Activated CD4-positive, alpha-beta memory T cell treated with anti-CD3 and anti-CD28 coated beads, Interleukin-2, amount 10 ng/mL, durations not matched to agents 7 days and 5 days (primary cell): ENCODE measurements at places on chromosomes 4 and X. TPM values are rescaled to one million over a fixed set of nuclear protein-coding genes. Genes with fewer than 3 reads are reported as not detected.

DNA sequence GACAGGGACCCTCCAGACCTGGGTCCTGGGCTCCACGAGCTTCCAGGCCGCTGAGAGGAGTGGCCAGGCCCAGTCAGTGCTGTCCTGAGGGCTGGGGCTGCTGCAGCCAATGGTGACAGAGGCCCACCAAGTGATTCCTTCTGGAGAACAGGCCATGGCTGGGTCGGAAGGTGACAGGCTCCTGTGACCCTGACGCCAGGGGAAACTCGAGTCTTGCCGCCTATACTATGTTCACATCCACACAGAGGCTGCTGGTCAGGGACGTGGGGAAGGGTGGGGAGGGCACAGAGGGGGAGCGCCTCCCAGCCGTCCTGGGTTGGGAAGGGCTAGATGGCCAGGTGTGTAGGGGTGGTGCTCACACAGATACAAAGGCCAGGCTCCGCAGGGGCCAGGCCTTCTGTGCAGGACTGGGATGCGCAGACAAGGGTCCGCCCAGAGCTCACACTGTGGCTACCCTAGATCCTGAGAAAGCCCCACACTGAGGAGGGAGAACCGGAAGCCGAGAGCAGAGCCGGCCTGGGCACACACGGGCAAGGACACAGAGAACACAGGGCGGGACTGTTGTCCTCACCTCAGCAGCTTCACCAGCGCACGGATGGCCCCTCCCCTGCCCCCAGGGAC lies 81.4 kb downstream of the HTRA3 start:
- H3K27me3 ChIP-seq: no peaks in the 10 kb centered on the region
- H3K4me1 ChIP-seq: no peaks in the 10 kb centered on the region
- H3K4me3 ChIP-seq: no peak overlapping the region

- no peak overlapping the region for H3K4me3 ChIP-seq
- H3K27ac ChIP-seq: no peak overlapping the region
- H3K4me1 ChIP-seq: peaks cover 54% of the 10 kb centered on the region
- peak; percentile 59 for DNase-seq
Observed at GRCh38 chr4:121252224-121252806, 88.2 kb upstream of the TNIP3 start.

DNA sequence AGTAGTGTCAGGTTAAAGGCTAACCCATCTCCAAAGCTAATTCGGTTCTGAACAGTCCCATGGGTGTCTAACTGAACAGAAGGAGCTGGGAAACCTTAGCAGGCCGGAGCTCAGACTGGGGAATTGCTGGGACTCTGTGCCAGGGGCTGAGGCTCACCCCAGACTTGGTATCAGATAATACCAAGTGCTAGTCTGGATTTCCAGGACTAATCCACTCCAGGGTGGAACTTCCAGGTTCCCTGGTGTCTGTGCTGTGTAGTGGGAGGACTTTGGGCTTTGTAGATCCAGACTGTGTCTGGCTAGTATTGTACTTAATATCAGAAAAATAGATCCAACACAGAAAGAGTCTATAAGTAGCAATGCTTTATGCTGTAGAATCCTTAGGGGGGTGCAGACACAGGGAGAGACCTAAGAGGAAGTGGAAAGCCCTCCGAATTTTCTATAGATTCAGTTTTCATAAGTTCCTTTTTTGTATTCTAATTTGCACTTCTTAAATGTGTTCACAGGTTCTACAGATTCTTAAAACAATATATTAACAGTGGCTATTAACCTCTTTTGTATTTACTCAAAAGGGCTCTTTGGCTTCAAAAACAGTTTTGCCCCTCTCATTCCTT lies 4.1 kb downstream of the ZNF827 start:
- no peak for DNase-seq
- peaks cover 26% of the 10 kb centered on the region for H3K4me1 ChIP-seq
- no peak overlapping the region for H3K27ac ChIP-seq
- H3K27me3 ChIP-seq: peaks cover 10% of the 10 kb centered on the region
- H3K4me3 ChIP-seq: peak overlapping the region; percentile 25

DNA sequence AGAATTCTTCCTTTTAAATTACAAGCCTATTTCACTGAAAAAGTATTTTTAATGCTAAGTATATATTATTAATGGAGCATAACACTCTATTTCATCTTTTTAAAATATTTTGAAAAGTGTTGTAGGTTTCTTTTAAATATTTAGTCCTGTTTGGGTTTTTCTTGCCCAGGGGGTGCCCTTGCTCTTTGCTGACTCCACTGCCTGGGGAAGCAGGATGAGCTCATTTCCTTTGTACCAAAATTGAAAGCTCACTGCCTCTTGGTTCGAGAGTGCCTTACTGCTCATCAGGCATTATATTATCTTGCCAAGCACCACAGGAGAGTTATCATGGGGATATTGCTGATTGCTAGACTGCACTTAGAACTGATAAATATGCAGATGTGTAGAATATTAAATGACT lies 819.2 kb downstream of the PCDH18 start:
- no peak for DNase-seq
- no peaks in the 10 kb centered on the region for H3K36me3 ChIP-seq
- no peaks in the 10 kb centered on the region for H3K27me3 ChIP-seq

DNA sequence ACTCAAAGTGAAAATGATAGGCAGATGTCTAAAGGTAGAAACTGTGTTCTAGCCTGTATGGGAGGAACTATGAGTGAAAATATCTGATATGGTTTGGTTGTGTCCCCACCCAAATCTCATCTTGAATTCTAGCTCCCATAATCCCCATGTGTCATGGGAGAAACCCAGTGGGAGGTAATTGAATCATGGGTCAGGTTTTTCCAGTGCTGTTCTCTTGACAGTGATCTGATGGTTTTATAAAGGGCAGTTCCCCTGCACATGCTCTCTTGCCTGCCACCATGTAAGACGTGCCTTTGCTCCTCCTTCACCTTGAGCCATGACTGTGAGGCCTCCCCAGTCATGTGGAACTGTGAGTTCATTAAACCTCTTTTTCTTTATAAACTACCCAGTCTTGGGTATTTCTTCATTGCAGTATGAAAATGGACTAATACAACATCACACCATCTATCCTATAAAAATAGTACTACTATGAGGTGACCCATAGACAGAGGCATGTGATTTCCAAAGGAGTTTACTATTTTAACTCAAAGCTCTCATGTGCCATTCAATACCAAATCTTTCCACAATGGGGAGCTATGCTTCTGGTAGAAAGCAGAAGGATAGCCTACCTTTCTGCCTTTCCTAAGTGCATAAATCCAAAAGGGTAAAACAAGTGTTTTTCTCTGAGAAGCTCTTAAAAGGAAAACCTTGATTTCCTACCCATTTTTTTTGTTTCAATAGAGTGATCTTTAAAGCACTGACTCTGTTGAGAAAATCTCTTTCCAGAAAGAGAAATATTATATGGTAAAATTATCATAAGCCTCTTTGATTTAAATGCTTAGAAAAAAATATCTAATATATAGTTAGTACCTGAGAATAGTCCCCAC lies 38.8 kb downstream of the SEC31A start:
- H3K27ac ChIP-seq: no peak overlapping the region
- no peak for DNase-seq
- H3K27me3 ChIP-seq: no peaks in the 10 kb centered on the region
- H3K4me1 ChIP-seq: peaks cover 3% of the 10 kb centered on the region
- peaks cover 65% of the 10 kb centered on the region for H3K36me3 ChIP-seq
- H3K4me3 ChIP-seq: no peak overlapping the region

GRCh38 chr4:3311095-3311372 lies 18.2 kb downstream of the RGS12 start:
- no peak overlapping the region for H3K27ac ChIP-seq
- no peaks in the 10 kb centered on the region for H3K27me3 ChIP-seq
- peaks cover 1% of the 10 kb centered on the region for H3K4me1 ChIP-seq
- no peak overlapping the region for H3K4me3 ChIP-seq
- no peak for DNase-seq

DNA sequence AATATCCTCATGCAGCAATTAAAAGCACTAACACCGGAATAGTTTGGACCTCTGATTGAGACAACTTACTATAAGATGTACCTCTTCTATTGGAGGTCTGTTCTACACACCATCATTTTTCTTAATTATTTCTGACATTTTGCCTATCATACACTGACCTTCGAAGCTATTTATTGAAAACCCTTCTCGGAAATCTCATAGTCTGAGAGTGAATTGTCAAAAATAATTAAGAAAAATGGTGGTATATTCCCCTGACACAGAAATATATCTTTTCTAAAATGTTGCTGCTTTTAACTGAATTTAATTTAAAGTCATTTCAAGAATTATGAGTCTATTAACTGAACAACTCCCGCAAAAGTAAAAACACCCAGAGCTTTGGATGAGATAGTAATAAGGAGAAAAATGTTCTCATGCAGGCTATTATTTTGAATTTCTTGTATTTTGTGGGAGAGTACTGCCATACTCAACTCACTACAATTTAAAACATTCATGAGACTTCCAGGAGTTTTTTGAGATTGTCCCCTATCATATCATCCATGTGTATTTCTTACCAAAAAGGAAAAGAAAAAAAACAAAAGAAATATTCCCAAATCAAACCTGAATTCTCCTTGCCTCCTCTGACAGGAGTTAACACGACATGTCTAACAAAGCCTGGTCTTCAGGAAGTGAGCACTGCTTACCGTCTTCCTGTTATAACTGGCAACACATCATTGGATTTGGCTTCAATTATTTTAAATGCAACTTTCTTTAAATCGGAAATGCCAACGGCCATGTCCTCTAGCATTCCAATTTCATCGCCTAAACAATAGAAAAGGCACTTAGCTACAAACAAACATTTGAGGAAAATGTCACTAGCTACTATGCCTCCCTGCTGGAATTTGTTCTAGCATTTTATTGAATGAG lies 485.3 kb downstream of the IL15 start:
- peaks cover 59% of the 10 kb centered on the region for H3K36me3 ChIP-seq
- no peak overlapping the region for H3K27ac ChIP-seq
- DNase-seq: no peak
- H3K4me1 ChIP-seq: peaks cover 20% of the 10 kb centered on the region
- no peaks in the 10 kb centered on the region for H3K27me3 ChIP-seq

- H3K36me3 ChIP-seq: no peaks in the 10 kb centered on the region
- no peak overlapping the region for H3K4me3 ChIP-seq
- no peak for DNase-seq
Observed at GRCh38 chr4:41820473-41820872, 71.9 kb upstream of the PHOX2B start.

GRCh38 chrX:76127341-76127740 lies 45.5 kb upstream of the PBDC1 start:
- H3K4me3 ChIP-seq: no peak overlapping the region
- H3K27me3 ChIP-seq: peaks cover 4% of the 10 kb centered on the region
- H3K27ac ChIP-seq: no peak overlapping the region
- H3K36me3 ChIP-seq: no peaks in the 10 kb centered on the region
- no peak for DNase-seq
- no peaks in the 10 kb centered on the region for H3K4me1 ChIP-seq

GRCh38 chr4:99352602-99353537 lies at the start of gene ADH1C:
ADH1C (minus strand) TSS chr4:99352746; CDS start chr4:99352675, 71 bp downstream.
- H3K36me3 ChIP-seq: no peaks in the 10 kb centered on the region
- no peak within 1 kb of the TSS for H3K27ac ChIP-seq
- peaks cover 2% of the 10 kb centered on the region for H3K4me1 ChIP-seq
- no peak for DNase-seq

DNA sequence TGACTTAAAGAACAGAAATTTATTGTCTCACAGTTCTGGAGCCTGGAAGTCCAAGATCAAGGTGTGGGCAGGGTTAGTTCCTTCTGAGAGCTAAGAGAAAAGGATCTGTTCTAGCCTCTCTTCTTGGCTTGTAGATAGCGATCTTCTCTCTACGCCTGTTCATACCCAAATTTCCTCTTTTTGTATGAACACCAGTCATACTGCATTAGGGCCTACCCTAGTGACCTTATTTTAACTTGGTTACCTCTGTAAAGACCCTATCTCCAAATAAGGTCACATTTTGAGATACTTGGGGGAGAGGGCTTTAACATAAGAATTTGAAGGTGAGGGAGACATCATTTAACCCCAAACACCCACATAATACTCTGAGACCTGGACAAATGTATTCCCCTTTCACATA lies 55.6 kb upstream of the SPP1 start:
- no peaks in the 10 kb centered on the region for H3K36me3 ChIP-seq
- H3K27ac ChIP-seq: no peak overlapping the region
- peaks cover 12% of the 10 kb centered on the region for H3K27me3 ChIP-seq
- H3K4me1 ChIP-seq: no peaks in the 10 kb centered on the region

DNA sequence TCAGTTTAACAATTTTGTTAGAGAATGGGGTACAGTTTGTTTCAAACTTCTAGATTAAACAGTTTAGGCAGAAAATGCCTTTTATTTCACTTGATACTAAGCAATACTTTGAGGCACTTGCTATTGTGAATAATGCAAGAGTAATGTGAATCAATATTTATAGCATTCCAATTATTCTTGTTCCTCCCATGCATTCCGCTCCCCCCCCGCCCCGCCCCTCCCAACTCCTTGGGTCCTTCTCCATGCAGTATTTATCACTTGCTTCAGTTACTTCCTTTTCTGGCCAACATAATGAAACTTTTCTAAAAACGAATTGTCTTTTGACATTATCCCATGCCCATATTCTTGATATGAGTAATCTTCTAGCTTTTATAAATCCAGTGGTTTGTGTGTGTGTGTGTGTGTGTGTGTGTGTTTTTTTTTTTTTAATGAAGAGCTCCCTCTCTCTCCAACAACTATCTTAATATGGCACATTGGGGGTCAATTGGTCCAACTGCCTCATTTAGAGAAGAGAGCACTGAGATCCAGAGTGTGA lies 1.6 kb downstream of the BANK1 start:
- DNase-seq: no peak
- no peaks in the 10 kb centered on the region for H3K36me3 ChIP-seq
- no peak overlapping the region for H3K4me3 ChIP-seq
- H3K27me3 ChIP-seq: peaks cover 49% of the 10 kb centered on the region

- peaks cover 7% of the 10 kb centered on the region for H3K27me3 ChIP-seq
- no peak overlapping the region for H3K27ac ChIP-seq
- no peak for DNase-seq
- H3K4me1 ChIP-seq: no peaks in the 10 kb centered on the region
- H3K36me3 ChIP-seq: no peaks in the 10 kb centered on the region
Observed at GRCh38 chr4:23888421-23889319, 1.2 kb downstream of the PPARGC1A start.

- no peak overlapping the region for H3K27ac ChIP-seq
- no peaks in the 10 kb centered on the region for H3K4me1 ChIP-seq
- H3K27me3 ChIP-seq: no peaks in the 10 kb centered on the region
- H3K36me3 ChIP-seq: no peaks in the 10 kb centered on the region
- H3K4me3 ChIP-seq: no peak overlapping the region
- no peak for DNase-seq
Observed at GRCh38 chrX:69556060-69557011, 52.2 kb downstream of the NALF2 start.

DNA sequence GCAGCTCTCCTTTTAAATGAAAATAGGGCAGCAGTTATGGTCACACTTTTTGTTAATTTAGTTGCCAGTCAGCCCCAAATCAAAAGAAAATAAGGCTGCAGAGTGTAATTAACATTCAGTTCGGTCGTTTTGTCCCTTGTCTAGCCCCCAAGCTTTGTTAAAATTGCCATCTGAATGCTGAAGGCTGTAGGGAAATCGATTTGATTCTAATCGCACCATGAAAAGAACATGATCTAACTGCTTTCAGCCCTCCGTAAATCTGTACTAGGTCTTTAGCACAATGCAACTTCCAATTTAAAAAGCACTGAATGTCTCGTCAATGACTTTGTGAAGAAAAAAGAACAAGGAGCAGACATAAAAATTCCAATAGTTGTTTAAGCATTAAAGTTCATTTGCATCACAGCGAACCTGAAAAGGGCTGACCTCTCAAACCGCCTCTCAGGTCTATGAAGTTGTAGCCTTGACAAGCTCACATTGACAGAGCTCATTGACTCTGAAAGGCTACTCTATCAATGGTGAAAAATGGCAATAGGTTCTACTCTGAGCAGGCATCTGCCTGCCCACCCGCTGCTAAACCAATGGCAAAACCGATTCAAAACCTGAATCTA lies 48.9 kb downstream of the CHIC2 start:
- DNase-seq: no peak
- no peaks in the 10 kb centered on the region for H3K27me3 ChIP-seq
- H3K36me3 ChIP-seq: peaks cover 10% of the 10 kb centered on the region
- no peak overlapping the region for H3K27ac ChIP-seq

Gene FBXW7
- 59.8 TPM for total RNA-seq

Gene FAM47A
- not detected for total RNA-seq

Gene SAGE1
- total RNA-seq: not detected

Gene MAGEA11
- total RNA-seq: not detected

Gene SHROOM3
- not detected for total RNA-seq
